ENCODE measurements at places on chromosomes 2 and 18.

- DNase-seq, result no peak
These were observed 125.4 kb upstream of the MYCN start for GRCh38 chr2:15814946-15815345.

DNA sequence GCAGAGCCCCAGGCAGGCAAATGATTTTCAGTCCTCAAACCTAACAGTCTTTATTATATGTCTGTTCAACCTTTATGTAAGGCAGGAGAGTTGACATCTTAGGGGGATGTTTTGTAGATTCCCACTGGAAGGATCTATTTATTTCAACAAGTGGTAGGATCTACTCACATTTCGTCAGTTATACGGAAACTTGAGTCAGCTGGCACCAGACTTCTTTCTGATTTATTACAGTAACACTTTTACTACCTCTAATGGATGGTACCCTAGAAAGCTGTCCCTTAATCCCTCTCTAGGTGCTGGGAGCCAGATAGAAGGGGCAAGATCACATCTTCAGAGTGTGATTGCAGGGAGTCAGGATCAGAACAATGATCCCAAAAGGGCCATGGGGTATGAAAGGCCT, 2.1 kb upstream of the RPL31 start:
- no peak for DNase-seq

DNA sequence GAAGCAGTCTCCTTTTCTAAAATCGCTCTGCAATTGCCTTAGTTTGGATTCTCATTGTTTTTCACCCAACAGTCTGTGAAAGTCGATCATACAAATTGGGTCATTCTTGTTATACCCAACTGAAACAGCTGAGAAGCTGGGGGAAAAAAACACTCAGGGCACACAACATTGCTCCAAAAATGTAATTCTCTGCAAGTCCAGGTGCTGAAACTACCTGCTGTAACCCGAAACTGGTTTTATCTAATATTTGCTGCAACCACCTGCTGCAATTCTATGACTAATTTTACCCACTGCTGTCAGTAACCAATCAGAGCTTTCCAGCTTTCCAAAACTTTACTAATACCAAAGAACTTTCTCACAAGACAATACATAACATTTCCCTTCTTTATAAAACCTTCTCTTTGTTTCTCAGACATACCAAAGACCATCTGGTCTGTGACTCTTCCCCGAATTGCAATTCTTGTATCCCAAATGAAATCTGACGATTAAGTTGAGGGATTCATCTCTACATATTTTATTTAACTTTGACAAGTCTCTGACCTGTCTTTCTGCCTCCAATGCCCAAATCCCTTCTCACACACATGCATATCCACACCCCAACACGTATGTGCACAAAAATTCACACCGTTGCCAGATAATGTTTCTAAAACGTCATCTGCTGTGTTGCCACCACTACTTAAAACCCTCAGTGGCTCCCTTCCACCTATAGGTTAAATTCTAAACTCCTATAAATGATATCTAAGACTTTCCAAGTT, 198.3 kb downstream of the PIEZO2 start:
- DNase-seq, result no peak

- no peak for DNase-seq
These were observed 62.3 kb upstream of the TMEM178A start for GRCh38 chr2:39603436-39603835.

DNA sequence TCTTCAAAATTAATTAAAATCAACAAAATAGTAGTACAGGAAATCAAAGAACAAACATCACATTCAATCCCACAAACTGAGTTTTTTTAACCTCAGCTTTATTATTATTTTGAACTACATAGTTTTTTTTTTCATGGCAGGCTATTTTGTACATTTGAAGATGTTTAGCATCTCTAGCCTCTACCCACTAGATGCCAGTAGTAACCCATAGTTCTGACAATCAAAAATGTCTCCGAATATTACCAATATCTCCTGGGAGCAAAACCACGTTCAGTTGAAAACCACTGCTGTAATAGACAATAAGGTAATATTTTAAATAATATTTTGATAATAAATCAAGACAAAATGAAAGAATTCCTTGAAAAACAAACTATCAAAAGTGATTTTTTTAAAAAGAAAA, 702.6 kb upstream of the LRRTM1 start:
- no peak for DNase-seq

- DNase-seq, result peak; percentile 52
These were observed 20.6 kb downstream of the RPL37A start for GRCh38 chr2:216519154-216519762.

DNA sequence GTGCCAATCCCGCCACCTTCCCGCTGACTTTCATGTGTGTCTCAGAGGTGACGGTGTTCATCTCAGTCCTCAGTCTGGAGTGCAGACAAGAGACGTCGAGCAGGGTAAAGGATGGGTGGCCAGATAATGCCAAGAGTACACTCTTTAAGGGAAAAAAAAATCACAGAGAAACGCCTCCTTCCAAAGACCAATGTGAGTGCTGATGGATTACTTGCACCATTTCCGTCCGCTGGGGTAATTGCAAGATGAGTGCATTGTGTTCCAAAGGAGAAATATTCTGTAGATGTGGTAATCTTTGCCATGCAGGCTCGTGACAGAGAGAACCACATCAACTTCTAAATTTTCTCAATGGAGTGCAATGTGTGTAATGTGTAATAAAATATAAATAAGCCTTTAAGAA, 81.0 kb downstream of the KLHL29 start:
- no peak for DNase-seq

- DNase-seq, result no peak
These were observed 731.7 kb upstream of the REG3G start for GRCh38 chr2:78293768-78294167.

DNA sequence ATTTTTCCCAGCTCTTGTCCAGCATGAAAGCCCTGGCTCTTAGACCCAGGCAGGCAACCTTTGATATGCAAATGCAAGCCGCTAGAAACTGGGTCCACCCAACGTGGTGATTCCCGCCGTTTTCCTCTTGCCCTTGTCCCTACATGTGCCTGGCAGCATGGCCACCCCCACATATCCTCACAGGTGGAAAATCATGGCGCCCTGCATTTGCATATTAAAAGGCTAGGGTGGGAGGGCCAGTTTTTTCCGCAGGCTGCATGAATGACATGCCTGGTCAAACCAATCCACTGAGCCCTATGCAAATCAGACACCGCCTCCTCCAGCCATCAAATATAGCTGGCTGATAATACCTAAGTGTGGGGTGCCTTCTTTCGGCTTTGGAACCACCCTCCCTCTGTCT, 1091.8 kb upstream of the NXPH2 start:
- no peak for DNase-seq

GRCh38 chr2:211599146-211599545, 939.5 kb downstream of the ERBB4 start:
- DNase-seq, result no peak

GRCh38 chr18:48940854-48941611, 9.7 kb downstream of the SMAD7 start:
- DNase-seq, result peak; percentile 78

- DNase-seq, result no peak
These were observed 32.8 kb downstream of the RFX8 start for GRCh38 chr2:101442042-101442666.

GRCh38 chr2:98608962-98609604, 694 bp downstream of the UNC50 start:
- no peak for DNase-seq

DNA sequence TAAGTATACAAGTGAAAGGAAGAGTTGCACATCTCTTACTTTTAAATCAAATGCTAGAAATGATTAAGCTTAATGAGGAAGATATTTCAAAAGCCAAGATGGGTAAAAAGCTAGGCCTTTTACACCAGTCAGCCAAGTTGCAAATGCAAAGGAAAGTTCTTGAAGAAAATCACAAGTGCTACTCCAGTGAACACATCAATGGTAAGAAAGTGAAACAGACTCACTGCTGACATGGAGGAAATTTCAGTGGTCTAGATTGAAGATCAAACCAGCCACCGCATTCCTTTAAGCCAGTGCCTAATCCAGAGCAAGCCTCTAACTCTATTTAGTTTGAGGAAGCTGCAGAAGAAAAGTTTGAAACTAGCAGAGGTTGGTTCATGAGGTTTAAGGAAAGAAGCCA, 79.1 kb downstream of the RBBP8 start:
- no peak for DNase-seq

- DNase-seq, result peak; percentile 7
These were observed 145.3 kb upstream of the MEX3C start for GRCh38 chr18:51342815-51343214.

DNA sequence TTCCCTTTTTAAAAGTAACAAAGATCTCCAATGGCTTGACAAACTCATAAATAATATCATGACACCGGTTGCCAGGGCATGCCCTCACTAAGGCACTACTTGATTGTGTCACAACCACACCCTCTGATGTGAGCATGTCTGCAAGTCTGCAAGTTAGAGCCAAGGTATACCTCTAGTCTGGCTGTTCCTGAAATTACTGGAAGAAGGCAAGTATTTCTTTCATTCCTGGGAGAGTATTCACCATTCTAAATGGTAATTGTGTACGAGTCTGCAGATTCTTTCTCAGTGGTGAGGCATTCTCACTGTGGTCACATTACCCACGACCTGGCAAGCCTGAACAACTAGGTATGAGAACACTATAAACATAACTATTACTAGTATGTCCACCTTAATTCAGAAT, 25.7 kb upstream of the RNU4ATAC start:
- DNase-seq, result no peak

GRCh38 chr2:85505551-85506238, 33.3 kb upstream of the MAT2A start:
- DNase-seq, result no peak

DNA sequence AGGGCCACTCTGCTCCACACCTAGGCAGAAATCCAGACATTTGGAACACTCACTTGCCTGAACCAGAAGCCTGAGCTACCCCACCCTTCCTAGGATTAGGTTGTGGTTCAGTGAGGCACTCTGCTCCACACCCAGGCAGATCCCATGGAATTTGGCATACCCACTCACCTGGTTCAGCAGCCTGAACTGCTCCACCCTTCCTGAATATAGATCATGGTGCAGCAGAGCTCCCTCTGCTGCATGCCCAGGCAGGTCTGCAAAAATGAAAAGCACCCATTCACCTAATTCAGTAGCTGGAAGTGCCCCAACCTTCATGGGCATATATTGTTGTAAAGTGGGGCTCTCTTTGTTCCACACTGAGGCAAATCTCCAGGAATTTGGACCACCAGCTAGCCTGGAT, 185.1 kb upstream of the CNTNAP5 start:
- DNase-seq, result no peak

DNA sequence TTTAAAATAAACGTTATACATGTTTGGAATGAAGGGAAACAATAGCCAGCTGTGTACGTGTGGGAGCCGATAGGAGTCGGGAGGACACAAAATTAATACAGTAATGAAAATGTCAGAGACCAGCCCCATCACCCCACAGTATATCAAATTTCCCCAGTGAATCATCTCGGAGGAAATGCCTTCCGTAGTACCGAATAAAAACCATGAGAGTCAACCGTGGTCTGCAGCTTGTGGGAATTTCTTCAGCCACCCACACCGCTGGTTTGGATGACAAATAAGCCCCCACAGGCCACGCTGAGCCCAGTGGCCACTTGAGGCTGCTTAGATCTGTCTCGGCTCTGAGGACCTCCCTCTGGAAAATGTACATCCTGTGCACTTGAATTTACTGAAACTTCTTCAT, 133.7 kb downstream of the COL6A3 start:
- DNase-seq, result no peak

DNA sequence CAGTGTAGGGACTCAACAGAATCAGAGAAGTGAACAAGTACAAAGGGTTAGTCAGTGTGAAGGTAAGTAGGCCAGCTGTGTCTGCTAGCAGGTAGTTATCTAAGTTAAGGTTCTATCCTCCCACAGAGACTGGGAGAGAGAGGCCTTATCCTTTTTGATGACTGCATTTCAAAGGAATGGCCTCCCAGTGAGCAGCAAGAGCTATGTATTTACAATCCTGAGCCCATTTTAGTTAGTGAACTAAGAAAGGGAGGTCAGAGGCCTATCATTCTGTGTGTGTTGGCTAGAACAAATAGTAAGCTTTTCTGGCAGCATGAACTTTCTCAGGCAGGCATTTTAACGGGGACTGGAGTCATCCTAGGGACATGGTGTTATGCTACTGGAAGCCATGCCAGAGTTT, 182.9 kb downstream of the VWC2L start:
- DNase-seq, result no peak

GRCh38 chr18:58615140-58616132, 13.5 kb downstream of the ALPK2 start:
- DNase-seq, result peak; percentile 54

GRCh38 chr2:168669151-168669550, 133.3 kb upstream of the NOSTRIN start:
- DNase-seq, result no peak

DNA sequence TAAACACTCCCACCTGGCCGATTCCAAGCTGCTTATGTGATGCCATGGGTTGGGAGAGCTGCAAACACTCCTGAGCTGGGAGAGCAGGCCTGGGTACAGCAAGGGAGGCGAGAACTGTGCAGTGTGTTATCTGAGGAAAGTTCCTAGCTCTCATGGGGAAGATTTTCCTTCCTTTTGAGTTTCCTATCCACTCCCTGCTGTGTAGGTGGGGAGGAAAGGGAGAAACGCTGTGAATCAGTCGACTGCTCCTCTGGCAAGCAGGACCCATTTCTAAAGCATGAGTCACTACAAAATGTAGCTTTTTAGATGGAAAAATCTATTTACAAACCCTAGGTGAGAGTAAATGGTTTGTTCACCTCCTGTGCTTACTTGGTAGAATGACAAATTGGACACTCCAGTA, 80.4 kb downstream of the SH3RF3 start:
- DNase-seq, result no peak

DNA sequence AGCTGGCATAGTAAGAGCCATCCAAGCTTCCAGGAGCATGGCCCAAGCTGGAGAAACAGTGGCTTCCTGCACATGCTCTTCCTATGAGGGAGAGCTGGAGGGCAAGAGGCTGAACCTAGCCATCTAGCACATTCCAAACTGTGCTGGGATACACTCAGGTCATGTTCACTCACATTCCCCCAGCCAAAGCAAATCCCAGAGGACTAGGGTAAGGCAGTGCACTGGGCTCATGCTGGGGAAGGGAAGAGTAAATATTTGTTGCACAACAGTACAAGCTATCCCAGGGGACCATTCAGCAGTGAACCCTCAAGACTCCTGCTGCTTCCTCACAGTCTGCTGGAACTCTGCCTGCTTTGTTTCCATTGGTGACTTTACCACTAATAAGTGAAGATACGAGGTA, 20.7 kb upstream of the GYPC start:
- no peak for DNase-seq

DNA sequence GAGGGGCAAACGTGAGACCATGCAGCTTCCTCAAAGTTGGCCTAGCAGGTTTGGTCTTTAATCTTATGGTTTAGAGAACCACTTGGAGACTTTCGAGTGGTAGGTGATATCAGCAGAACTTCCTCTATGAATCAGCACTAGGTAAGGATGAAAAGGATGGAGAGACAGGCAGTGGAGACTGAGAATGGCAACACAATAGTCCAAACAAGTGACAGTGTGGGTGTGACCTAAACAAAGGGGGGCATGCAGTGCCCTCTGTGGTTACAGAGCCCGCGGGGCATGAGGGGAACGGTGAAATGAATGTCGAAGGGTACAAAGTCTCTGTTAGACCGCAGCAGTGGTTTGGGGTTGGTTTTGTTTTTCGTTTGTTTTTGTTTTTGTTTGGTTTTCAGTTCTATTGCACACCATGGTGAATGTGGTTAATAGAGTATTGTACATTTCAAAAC, 143.9 kb downstream of the L3MBTL4 start:
- DNase-seq, result no peak

- DNase-seq, result no peak
These were observed 32.5 kb upstream of the ICOS start for GRCh38 chr2:203904022-203904421.

GRCh38 chr2:137250401-137250800, 485.1 kb downstream of the THSD7B start:
- DNase-seq, result no peak
